ENCODE measurements at places on chromosomes 11 and 22.

DNA sequence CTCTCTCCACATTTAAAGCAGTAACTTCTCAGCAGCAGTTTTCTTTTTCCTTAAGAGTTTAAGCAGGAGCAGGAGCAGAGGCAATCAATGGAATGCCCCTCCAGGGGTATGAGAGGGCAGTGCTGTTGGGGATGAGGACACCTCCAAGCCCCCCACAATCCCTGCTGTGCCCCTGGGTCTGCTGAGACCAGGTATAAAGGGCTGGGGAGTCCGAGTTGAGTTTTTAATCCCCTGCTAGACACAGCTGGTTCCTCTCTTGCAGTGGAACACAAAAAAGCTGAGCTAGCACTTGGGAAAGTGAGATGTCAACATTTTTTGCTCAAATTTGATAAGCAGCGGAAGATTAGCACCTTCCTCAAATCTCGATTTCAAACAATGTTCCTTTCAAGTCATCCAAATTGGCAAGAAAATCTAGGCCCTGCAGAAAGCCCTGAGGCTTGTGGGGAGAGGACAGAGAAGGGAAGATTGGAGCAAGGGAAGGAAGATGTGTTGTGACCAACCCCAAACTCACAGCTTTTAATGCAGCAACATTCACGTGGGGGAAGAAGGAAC lies 581.9 kb downstream of the SOX6 start:
- no peak for DNase-seq

GRCh38 chr11:104275992-104276391 lies 112.0 kb upstream of the PDGFD start:
- no peak for DNase-seq

DNA sequence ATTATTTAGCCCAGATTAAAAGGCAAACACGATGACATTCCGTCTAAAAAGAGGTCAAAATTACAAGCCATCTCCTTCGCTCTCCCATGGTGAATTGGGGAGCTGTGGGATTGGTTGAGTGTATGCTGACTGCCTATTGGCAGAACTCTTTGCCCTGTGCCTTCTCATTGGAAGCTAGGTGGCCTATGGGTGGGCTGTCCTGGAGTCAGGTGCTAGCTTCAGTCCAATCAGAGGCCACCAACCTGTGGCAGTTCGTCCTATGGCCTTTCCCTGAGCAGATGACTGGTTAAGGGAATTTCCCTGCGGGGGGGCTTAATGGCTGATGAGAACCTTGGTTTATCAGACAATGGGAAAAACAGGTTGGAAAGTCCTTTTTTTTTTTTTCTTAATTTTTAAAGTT lies 3.2 kb upstream of the MTMR3 start:
- DNase-seq: no peak

- DNase-seq: no peak
Observed at GRCh38 chr22:20585639-20586402, 78.4 kb downstream of the MED15 start.

DNA sequence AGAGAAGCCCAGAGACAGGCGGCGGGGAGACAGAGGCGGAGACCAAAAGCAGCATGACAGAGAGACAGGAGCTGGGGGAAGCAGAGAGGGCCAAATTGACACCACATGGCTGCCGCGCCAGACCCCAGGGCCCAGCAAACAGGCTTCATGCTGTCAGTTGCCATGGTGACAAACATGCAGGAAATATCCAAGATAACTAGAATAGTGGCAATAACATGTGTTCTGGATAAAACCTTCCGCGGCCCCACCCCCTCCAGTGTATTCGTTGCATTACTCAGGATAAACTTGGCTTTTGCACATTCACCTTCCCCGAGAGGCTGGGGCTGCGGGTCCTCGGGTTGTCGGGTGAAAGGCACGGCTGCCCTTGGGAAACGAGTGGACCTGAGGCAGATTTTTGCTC lies 49.9 kb upstream of the CDON start:
- no peak for DNase-seq

DNA sequence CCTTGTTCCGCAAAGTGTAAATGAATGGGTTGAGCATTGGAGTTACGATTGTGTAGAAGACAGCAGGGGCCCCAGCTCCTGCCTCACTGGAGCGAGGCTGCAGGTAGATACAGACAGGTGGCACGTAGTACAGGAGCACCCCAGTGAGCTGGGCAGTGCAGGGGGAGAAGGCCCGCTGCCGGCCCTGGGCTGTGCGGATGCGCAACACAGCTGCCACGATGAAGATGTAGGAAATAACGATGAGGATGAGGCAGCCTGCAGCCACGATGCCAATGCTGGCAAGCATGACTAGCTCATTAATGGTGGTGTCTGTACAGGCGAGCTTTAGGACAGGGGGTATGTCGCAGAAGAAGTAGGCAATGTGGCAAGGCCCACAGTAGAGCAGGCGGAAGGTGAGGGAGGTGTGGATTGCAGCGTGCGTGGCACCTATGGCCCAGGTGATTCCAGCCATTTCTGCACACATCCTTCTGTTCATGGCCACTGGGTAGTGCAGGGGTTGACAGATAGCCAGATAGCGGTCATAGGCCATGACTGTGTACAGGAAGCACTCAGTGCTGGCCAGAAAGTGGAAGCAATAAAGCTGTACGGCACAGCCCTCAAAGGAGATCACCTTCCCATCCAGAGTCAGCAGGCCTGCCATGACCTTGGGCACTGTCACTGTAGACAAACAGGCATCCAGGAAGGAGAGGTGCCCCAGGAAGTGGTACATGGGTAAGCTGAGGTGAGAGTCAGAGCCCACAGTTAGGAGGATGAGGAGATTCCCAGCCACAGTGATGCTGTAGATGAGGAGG lies 616 bp downstream of the OR10S1 start:
- no peak for DNase-seq

- no peak for DNase-seq
Observed at GRCh38 chr11:1744891-1745700, 5.3 kb downstream of the IFITM10 start.

Measured in NCI-H526 (cell line).